Stimulated activated naive CD4-positive, alpha-beta T cell treated with Interleukin-2 at 50 U/mL for 16 hours (primary cell): ENCODE measurements at places on chromosomes 13 and 19.

- DNase-seq, result no peak
Observed at GRCh38 chr13:110089815-110090214, 217.1 kb downstream of the COL4A1 start.

GRCh38 chr19:2477141-2477710 is 1.3 kb downstream of the GADD45B start:
- DNase-seq, result no peak

DNA sequence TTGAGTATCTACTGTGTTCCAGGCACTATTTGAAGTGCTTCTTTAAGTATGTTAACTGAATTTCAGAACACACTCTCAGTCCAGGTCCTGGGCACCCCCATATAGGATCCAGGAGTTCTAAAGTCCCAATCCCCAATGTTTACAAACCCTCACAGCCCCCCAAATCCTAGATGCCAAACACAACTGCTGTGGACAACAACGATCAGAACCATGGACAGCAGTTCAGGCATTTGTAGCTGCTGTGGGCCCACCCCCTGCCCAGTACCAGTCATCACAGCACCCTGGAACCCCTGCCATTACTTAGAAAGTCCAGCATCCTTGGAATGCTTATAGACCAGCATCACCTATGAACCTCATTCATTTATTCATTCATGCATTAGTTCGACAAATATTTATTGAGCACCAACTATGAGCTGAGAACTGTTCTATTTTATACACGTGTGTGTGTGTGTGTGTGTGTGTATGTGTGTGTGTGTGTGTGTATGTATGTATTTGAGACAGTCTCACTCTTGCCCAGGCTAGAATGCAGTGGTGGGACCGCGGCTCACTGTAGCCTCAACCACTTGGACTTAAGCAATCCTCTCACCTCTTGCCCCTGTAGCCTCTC is 19.3 kb upstream of the SDHAF1 start:
- DNase-seq, result no peak

- no peak for DNase-seq
Observed at GRCh38 chr19:20858861-20859260, 64.2 kb upstream of the ZNF85 start.

GRCh38 chr13:79128158-79128557 is 277.9 kb downstream of the RBM26 start:
- DNase-seq, result no peak
